GM19239 (cell line): ENCODE measurements at places on chromosomes 1 and 21.

DNA sequence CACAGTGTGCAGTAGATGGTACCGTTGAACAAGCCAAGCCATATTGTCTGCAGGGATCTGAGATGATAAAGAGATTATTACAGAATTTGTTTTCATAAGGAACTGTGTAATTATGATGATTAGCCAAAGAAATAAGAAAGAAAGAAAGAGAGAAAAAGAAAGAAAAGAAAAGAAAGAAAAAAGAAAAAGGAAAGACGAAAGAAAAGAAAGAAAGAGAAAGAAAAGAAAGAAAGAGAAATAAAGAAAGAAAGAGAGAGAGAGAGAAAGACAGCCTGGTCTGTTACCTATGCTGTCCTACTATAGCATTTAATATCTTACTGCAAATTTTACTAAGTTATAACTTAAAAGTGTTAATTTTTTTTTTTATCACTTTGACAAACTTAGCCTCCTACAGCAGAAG is 43.6 kb downstream of the KCNK1 start:
- no peak for DNase-seq

GRCh38 chr1:157517016-157517415 is 35.3 kb downstream of the FCRL5 start:
- no peak for DNase-seq

DNA sequence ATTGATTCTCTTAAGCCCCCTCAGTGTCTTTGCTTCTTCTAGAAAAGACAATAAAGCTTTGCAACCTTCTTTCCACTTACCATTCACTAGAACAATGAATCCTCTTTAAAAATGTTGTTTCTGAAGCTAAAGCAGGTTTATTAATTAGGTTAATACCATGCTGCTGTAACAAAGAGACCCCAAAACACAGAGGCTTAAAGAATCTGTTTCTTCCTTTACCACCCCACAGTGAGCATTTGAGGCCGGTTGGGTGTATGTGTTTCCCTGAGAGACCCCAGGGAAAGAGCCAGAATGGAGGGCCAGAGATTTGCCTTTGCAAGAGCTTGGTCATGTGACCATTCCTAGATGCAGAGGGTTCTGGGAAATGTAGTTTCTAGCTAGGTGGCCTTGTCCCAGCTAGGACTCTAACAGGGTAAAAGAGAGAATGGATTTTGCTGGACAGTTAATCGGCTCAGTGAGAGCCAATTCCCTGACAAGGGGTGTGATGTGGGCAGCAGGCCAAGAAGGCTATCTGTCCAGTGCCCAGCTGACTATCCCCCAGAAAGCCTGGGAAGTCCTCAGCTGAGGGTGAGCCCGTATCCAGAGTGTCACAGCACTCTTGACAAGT is 191.8 kb upstream of the TMEM51 start:
- DNase-seq: peak; percentile 18

DNA sequence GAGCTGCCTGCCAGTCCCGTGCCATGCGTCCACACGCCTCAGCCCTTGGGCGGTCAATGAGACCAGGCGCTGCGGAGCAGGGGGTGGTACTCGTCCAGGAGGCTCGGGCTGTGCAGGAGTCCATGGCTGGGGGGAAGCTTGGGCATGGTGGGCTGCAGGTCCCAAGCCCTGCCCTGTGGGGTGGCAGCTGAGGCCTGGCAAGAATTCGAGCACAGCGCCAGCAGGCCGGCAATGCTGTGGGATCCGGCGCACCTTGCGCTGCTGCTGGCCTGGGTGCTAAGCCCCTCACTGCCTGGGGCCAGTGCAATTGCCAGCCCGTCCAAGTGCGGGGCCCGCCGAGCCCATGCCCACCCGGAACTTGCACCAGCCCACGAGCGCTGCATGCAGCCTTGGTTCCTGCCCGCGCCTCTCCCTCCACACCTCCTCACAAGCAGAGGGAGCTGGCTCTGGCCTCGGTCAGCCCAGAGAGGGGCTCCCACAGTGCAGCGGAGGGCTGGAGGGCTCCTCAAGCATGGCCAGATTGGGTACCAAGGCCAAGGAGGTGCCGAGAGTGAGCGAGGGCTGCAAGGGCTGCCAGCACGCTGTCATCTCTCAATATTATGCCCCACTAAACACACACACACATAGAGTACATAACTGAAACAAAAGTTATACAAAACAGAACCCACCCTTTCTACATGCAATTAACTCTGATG is 307.7 kb downstream of the LMO4 start:
- no peak for DNase-seq

DNA sequence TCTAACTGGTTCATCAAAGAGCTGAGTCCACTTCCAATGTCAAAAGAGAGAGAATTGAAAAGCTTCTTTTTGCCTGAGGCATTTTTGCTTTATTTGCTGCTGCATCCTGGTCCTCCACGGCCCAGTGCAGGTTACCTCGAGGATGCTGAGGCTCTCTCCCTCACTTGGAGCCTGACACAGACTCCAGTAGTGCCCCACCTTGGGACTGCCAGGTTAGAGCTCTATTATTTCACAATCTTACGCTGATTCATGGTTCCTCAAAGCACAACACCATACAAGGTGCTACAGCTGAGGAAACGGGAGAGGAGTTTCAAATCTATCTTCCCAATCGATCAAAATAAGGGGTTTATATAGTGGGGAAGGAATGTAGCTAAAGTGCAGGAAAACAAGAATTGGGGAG is 13.6 kb upstream of the PLPPR4 start:
- no peak for DNase-seq

- DNase-seq: no peak
Observed at GRCh38 chr21:44671911-44672310, 5.2 kb upstream of the KRTAP12-2 start.

DNA sequence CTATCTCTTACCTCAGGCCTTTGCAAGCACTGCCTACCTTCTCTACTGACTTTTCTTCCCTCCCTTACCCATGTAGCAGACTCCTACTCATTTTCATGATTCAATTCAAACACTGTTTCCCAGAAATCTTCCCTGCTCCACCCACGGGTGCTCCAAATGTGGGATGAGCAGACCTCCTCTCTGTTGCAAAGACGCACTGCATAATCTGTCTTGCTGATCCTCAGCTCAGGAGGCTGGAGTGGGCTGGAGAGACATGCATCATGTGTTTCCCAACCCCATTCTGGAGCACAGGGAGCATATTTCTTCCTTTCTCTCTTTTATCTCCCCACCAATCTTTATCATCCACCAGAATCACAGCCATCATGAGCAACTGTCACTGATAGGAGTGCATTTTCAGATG is 459.9 kb upstream of the NFIA start:
- no peak for DNase-seq

DNA sequence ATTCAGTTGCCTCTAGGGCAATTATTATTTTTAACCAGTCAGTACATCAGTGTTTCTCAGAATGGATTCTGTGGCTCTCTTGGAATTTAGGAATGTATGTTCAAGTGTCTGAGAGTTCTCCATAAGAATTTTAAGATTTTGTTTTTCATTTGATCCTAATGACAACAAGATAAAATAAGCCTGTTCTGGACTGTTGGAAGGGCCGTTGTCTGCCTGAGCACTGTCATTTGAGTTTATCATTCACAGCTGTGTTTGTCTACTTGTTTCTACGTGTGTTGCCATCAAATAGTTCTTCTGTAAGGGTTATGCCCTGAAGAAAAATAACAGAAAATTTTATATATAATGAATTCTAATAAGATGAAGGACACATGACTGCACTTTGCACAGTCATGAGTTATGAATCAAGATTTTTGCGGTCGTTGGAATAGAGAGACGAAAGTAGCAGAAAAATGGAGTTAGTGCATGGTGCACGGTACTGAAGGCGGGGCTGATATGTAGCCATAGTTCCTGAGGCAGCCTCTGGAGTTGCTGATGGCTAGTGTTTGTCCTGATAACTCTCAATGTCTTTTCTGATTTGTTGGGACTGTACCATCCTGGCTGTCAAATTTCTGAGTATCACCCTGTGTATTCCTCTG is 92.5 kb downstream of the NOS1AP start:
- no peak for DNase-seq

- peak; percentile 64 for DNase-seq
Observed at GRCh38 chr1:7669559-7670311, 101.4 kb upstream of the VAMP3 start.

DNA sequence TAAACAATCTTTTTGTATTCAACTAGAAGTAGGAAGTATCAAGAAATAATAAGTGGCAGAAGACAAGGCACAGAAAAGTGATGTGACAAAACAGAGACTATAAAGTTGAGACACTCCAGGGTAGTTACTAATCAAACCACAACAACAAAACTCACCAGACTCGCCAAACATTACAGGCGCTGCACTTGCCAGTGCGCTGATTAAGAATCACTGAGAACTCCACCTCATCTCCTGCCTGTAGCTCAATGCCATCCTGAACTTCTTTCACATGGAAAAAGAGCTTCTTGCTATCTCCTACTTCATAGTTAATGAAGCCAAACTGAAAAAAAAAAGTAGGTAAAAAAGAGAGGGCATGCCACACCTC is 2.8 kb upstream of the NRAS start:
- no peak for DNase-seq

DNA sequence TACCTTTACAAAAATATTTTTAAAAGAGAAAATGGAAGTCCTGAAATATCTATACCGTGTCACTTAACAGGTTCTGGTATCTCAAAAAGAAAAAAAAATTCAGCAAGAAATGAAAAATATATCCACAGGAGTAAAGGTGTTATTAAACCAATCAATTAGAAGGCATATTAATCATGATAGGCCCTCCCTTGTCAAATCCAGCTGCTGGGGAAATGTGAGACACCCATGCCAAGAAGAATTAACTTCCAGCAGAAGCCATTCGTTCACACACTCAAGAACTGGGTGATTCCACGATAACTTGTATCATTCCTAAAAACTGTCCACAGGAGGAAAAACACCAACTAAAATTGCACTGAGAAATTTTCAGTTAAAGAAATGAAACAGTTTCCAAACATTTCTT is 57.6 kb downstream of the APP start:
- no peak for DNase-seq

- DNase-seq: no peak
Observed at GRCh38 chr1:7223334-7224080, 438.3 kb downstream of the CAMTA1 start.

GRCh38 chr1:39328095-39328494 is 123.6 kb downstream of the MACF1 start:
- DNase-seq: no peak

DNA sequence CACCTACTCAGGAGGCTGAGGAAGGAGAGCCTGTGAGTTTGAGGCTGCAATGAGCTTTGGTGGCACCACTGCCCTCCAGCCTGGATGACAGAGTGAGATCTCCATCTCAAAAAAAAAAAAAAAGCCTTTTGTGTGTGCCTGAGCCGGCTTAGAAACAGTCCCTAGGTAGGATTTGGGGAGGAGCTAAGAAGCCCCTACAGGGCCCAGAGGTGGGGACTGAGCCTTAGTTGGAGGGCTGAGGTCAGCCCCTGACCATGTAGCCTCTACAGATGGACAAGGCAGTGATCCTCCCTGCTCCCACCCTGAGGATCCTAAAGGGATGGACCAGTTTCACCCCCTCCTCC is 2.5 kb downstream of the ADAMTSL4 start:
- DNase-seq: no peak

DNA sequence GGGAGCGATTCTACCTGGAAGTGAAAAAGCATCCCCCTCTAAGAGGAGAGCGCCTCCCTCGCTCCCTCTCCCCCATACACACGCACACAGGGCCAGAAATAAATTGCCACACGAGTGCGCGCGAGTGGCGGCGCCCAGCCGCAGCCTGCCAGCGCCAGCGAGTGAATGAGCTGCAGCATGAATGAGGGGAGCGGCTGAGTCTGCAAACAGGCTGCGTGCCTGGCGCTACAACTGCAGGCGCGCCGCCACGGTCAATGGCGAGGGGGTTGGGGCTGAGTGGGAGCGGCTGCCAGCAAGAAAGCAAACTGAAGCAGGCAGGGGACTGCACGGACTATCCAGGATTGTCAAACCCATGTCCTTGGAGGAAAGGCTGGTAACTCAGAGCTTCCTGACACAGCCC is 2.2 kb downstream of the CAMK1G start:
- DNase-seq: no peak

DNA sequence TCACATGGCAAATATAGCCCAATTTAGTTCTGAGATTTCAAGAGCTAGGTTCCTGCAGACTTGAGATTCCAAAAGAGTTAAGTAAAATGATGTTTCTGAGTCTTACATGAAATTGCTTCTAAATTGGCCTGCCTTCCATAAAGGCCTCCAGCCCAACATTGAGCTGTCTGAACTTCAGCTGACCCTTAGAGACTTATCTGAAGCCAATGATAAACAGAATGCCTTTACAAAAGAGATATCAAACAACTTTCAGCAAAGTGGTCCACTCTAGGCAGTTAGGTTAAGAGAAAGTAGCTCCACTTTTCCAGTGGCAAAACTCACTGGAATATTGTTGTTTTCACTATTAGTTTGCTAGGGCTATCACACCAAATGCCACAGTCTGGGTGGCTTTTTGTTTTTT is 6.3 kb upstream of the RC3H1 start:
- DNase-seq: no peak

DNA sequence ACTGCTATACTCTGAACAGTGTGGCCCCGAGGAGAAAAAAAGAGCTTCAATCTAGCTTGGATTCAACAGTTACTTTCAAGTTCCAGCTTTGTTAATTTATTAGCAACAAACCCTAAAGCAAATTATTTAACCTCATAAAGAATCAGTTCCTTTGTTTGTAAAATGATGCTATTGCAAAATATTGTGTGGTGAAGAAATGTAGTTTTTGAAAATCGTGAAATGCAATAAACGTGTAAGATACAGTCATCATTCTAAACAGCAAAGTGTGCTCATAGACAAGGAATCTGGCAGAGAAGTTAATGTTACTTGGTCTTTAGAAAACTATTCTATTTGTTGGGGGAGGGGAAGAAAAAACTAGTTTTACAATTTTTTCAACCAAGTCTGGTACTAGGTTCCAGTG is 297.6 kb upstream of the ADGRL4 start:
- DNase-seq: no peak

DNA sequence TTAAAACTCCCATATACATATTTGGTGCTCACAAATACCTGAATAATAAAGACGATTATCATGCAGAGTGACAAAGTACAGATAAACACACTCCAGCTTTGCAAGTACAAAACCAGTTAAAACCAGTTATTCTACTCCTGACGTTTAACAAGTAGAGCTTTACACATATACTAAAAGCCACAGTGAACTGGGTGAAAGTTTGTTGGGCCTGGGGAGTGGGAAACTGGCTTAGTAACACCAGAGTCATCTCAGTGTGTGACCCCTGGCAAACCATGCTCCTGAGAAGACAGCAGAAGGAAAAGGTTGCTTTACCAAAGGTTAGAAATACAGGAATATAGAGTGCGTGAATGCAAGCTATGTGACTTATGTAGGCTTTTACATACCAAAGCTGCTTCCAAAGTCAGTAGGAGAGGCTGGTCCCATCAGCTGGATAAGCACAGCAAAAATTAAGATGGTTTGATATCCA is 148.1 kb downstream of the NRIP1 start:
- no peak for DNase-seq

- no peak for DNase-seq
Observed at GRCh38 chr21:44449473-44450363, 5.6 kb upstream of the LRRC3 start.

GRCh38 chr1:226816576-226816975 is 53.8 kb upstream of the PSEN2 start:
- DNase-seq: no peak
